ENCODE measurements at places on chromosomes 7 and 10.

DNA sequence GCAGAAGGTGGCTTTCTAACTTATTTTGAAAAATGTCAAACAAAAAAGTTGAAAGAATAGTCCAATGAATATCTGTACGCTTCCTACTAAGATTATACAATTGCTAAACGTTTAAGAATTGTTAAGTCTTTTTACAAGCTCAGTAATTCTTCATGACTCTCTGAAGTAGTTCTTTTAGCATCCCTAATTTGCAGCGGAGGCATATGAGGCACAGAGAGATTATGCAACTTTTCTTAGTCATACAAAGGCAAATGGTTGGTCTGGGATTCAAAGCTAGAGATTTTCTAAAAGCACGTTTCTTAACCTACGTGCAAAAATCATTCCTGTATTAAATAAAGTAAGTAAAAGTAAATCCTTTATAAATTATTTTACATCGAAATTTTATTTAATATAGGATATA lies 254.2 kb downstream of the MAGI2 start:
- no peak for DNase-seq

DNA sequence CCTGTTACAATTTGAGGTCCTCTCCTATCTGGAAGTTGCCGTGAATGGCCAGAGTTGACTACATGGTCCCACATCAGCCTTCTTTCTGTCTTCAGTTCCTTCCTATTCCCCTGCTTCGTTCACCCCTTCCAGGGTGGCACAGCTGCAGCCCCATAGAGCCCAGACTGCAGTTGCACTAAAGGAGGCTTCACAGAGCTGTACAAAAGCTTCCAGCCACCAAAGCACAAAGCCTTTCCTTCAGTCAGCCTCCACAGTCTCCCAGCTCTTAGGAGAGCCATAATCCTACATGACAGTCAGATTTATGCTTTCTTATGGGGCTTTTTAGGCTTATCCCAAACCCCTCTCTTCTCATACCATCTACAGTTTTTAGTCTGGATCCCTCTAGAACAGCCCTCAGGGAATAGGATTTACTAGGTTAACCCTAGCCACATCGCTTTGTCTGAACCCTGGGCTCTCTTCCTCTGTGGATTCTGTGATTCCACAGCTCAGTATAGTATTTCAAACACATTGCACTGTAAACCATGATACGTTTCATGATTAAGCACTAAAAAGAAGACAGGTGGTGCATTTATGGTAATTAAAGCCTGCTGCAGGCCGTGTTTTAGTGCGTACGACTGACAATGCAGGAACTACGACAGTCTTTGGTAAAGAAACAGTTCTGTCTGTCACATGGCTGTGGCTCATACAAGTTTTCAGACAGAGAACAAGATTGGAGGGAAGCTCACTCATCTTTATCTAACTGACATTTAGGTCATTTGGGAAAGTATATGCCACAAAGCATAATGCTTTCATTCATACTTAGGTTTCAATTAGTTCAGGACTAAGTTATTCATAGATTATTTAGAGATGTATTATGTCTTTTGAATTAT lies 208.3 kb upstream of the KMT2E start:
- no peak for DNase-seq

GRCh38 chr7:130290745-130291144 lies 2.2 kb upstream of the CPA4 start:
- DNase-seq = no peak

GRCh38 chr10:6406220-6407033 lies 173.6 kb downstream of the PRKCQ start:
- peak; percentile 19 for DNase-seq

GRCh38 chr7:25297278-25297677 lies 69.0 kb upstream of the NPVF start:
- DNase-seq = no peak

DNA sequence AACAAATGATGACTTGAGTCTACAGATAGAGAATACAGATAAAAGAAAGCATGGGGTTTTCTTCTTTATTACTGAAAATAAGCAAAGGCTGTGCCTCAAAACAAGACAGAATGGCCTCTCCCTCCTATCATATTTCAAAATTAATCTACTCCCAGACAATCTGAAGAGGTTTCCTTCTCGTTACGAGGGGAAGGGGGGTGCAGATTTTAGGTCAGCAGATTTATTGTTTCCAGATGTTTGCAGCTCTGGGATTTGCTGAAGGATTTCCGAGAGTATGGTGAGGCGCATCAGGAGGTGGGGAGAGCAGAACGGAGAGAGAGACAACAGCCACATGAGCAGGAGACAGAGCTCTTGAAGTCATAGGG lies 89.8 kb downstream of the KIAA1549 start:
- no peak for DNase-seq

Measured in activated CD4-positive, alpha-beta T cell treated with anti-CD3 and anti-CD28 coated beads for 4 hours (primary cell).